ENCODE measurements at places on chromosomes 2 and 18.
A peak's percentile ranks its signal among the peaks of the same experiment; 100 is the strongest.

- DNase-seq, result no peak
Measured at GRCh38 chr2:182283512-182283911, 143.3 kb downstream of the PDE1A start.

DNA sequence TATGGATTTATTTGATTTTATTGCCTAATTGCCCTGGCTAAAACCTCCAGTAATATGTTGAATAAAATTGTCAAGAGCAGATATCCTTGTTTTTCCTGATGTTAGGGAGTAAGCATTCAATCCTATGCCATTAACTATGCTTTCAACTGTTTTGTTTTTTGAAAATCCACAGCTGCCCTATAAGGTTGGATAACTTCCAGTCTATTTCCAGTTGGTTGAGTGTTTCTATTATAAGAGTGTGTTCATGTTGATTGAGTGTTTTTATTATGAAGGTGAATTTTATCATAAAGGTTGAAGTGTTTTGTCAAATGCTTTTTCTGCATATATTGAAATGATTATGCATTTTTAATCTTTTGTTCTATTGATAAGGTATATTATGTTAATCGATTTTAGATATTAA lies 149.9 kb upstream of the SCN7A start:
- no peak for DNase-seq

- DNase-seq, result peak; percentile 6
Measured at GRCh38 chr2:159010340-159010739, 41.9 kb downstream of the TANC1 start.

DNA sequence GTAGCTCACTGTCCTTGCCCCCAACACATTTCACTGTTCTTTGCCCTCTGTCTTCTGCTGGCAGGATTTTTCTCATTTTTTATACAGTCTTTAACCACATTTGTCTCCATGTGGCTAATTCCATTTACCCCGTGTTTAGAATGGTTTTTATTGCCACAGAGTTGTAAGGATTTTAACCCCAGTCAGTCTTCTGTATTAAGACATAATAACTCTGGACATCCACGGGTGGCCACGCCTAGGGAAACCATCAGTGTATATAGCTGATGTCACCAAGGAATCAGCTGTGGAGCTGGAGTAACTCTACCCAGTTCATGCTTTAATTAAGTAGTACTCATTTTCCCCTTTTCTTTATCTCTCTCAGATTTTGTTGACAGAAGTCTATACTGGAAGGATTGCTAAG lies 139.8 kb downstream of the MAP4K4 start:
- DNase-seq, result no peak

DNA sequence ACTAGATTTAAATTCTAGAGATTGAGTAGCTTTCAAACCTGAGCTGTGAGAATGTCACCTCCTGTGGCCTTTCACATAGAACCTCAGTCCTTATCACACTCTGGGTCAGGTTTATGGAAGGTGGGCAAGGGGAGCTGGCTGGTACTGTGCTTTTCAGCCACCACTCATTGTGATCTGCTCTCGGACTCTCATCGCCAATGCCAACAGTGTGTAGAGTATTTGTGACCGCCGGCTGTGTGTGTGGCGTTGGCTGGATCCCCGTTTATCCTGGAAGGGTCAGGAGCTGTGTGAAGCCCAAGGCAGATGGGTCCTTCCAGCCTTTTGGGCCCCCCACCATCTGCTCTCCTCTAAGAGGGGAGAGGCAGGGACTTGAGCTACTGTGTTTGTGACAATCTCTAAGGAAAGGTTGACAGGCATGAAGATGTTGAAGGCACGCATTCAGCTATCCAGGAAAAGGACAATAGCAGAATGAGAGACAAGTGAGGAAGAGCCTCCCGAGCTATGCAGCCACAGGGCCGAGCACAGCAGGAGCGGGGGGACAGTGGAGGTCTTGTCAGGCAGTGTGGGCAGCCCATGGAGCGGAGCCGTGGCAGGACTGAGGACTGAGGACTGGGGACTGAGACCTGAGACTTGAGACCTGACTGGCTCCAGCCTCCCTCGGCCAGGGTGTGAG lies 107.1 kb upstream of the TPO start:
- no peak for DNase-seq

DNA sequence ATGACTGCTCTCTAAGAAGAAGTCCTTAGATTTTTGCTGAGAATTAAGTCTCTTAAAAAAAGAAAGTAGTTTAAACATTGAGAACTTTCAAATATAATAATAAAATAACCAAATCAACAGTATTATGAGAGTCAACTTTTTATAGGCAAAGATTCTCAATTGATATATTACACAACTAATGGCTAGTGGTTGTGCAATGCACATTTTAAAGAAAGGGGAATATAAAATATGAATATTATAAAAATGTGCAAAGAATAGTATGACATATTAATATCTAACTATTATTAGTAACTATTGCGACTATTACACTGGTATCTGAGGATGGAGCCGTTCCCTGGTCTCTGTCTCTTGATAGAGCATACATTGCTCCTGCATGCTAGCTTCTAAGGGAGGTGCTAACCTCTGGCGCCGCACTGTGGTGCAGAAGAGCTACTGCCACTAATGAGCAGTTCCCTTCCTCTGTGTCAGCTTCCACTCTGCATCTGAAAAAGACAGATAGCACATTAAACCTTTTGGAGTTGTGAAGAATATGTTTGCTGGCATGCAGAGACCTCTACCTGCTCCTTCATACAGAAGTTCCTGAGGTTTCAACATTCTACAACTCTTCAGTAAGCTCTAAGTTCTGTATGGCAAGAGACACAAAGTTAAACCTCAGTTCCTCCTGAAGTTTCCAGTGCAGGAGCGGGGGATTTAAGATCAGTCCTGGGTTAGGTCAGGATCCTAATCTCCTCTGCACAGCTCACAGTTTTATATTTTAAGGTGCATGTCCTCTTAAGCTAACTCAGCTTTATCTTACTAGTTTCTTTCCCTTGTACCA lies 3.5 kb upstream of the SLC9A2 start:
- DNase-seq, result peak; percentile 50

GRCh38 chr2:221999166-221999565 lies 299.6 kb downstream of the PAX3 start:
- no peak for DNase-seq

GRCh38 chr18:56148373-56148772 lies 490.0 kb downstream of the TXNL1 start:
- no peak for DNase-seq

DNA sequence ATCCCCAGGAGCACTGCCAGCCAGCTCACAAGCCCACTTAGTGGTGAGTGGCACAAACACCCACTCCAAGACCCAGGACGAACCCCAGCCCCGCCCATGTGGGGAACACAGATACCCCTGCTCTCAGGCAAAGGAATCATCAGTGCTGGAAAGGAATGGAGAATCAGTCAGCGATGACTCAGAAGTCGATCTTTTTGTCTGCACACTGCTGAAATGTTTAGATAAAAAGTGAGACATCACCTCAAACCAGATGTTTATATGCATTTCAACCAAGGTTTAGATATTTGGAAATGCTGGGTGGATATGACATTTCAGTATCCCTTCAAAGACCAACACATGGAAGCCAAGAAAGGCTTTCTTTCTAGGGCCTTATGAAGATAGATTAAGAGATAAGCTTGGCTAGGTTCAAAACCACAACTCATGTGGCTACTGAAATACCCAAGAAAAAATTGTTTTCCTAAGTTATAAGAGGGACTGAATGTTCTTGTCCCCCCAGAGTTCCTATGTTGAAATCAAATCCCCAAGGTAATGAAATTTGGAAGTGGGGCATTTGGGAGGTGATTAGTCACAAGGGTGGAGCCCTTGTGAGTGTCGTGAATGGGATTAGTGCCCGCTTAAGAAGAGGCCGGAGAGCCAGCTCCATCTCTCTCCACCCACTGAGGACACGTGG lies 43.7 kb downstream of the POU3F3 start:
- DNase-seq, result no peak

GRCh38 chr18:59470561-59471121 lies 111.6 kb upstream of the LMAN1 start:
- no peak for DNase-seq

DNA sequence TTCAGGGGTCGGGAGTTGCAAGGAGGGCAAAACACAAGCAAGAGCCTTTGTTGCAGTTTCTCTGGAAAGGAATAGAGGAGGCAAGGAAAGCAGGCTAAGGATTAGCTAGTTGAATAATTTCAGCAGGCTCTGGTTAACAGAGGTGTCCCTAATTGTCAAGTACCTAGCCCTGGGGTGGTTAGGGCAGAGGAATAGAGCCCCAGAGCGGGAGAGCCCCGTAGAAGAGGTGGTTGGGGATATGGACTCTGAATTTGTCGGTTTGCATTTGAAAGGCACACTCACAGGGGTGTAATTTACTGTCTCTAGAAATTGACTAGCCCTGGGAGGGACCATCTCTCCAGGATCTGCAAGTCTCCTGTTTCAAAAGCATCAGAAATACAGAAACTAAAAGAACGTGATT lies 1030.2 kb downstream of the TMEM182 start:
- no peak for DNase-seq

GRCh38 chr2:40240070-40240469 lies 211.8 kb downstream of the SLC8A1 start:
- no peak for DNase-seq

DNA sequence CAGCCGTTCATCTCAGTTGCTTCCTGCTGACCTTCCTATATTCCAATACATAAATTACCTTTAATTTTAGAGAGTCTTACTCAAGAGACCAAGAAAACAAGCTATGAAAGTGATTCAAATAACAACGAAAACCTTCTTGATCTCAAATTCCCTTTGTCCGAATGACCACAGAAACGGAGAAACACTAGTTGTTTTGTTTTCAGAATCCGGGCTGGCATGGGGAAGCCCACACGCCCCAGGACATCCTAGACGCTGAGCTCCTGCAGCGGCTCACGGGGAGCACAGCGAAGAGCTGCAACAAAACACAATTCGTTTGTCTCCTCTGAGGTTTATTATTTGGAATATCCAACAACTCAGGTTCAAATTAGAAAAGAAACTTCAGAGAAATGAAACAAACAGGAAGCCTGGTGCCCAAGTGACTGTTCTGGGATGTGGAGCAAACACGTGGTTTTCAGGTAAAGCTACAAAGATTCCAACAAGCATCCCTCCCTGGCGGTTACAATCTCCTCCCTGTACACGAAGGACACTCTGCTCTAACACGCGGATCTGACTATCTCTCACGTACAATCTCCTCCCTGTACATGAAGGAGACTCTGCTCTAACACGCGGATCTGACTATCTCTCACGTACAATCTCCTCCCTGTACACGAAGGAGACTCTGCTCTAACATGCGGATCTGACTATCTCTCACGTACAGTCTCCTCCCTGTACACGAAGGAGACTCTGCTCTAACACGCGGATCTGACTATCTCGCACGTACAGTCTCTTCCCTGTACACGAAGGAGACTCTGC lies 237.5 kb downstream of the TWIST2 start:
- DNase-seq, result no peak

- no peak for DNase-seq
Measured at GRCh38 chr2:120059483-120059882, 46.6 kb downstream of the EPB41L5 start.

DNA sequence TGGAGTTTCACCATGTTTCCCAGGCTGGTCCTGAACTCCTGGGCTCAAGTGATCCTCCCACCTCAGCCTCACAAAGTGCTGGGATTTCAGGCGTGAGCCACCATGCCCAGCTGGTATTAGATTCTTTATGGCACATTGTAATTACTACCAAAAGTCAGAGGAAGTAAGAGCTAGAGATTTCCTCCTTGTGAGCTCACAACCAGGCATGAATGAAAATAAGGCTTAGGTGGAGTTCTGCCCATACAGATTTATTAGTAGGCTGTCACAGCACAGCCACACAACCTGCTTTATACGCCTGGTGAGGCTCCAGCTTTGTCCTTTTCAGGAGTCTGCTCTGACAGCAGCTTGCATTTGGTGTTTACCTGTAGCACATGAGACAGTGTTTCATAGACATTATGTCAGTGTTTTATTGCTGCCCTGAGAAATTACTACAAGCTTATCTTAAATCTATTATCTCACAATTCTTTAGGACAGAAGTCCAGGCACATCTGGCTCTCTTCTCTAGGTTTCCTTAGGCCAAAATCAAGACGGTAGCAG lies 156.6 kb downstream of the TANC1 start:
- no peak for DNase-seq

DNA sequence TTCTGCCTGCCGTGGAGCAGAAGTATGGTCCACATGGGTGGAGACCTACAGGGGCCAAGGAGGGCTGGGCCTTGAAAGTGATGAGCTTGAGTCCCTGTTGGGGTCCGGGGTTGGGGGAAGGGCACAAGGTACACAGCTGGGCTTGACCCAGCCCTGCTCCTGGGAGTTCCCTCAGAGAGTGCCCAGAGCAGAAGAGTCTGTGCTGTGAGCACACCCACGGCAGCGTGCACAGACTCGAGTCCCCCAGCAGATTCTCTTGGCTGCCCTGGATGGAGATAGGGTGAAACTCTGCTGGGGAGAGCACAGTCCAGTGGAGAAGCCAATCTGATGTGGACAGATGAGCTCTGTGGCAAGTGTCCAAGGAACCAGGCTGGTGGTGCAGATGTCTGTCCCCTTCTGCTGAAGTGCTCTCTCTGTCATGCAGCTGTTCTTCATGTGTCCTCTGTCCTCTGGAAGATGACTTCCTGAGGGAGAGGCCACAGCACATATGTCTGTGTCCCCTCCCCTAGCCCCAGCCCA lies 27.5 kb downstream of the INPP4A start:
- DNase-seq, result no peak

DNA sequence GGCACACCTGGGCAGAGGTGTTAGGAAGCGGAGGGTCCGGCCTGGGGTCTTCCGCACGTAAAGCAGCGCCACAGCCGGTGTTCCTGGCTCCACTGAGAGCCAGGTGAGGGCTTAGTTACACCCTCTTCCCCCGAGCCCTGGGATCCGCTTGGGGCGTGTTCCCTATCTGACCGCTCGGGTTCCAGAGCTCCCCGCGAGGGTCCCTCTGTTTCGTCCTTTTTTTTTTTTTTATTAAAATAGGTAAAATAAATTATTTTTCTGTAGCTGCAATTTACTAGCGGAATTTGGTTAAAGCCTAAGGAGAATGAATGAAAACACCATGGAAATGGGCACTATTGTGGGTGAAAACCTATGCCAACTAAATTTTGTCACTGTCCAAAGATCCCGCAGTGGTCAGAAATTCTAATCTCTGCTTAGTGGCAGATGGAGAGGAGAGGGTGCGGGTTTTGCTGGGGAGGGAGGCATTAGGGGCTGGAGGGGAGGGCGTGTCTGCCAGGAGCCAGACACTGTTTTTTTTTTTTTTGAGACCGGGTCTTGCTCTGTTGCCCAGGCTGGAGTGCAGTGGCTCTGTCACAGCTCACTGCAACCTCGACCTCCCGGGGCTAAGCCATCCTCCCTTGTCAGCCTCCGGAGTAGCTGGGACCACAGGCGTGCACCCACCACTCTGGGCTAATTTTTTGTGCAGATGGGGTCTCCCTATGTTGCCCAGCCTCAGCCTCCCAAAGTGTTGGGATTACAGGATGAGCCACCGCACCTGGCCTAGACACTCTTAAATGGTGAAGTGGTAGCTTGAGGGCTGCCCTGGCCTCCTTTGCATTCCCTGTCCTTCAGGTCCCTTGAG lies 834 bp downstream of the PDCL3 start:
- DNase-seq, result no peak

DNA sequence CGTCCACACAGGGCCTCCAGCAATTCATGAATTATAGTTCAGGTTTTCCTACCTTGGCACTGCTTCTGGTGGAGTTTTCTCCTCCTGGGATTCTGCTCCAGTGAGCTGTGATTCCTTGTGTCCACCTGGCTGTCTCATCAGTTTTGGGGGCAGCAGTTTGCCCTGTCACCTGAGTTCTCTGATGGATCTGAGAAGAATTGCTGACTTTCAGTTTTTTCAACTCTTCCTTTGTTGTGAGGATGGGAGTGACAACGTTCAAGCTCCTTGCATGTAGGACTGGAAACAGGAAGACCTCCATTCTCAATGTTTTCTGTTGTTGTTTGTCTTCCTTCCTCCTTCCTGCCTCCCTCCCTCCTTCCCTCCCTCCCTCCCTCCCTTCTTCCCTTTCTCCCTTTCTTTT lies 359.0 kb downstream of the TSN start:
- no peak for DNase-seq

Measured in activated CD4-positive, alpha-beta T cell treated with anti-CD3 and anti-CD28 coated beads, Interleukin-2, amount 50 U/mL, for 48 hours (primary cell).